Body of pancreas (tissue), 4 donors: ENCODE measurements at places on chromosomes 2 and 18. TPM values are rescaled to one million over a fixed set of nuclear protein-coding genes. Genes with fewer than 3 reads are reported as not detected.

GRCh38 chr18:28212060-28212459 is 35.1 kb upstream of the CDH2 start:
- no peak for DNase-seq

GRCh38 chr2:175536059-175536458 is 354.5 kb upstream of the ATP5MC3 start:
- no peak for DNase-seq

GRCh38 chr2:54522624-54523281 is 66.6 kb downstream of the SPTBN1 start:
- peak; percentile 72 for DNase-seq

DNA sequence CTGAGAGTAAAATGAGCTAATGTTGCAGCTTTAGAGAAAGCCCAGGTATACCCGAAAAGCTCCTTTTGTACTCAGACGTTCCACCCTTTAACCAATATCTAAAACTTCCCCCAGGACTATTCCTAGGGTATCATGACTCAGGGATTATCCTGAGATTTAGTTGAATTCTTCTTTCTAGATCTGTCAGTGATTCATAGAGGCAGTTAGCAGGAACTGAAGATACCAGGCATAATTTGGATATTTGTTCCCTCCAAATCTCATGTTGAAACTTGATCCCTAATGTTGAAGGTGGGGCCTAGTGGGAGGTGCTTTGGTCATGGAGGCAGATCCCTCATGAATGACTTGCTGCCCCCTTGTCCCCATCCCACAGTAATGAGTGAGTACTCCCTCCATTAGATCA is 161.2 kb upstream of the LRP1B start:
- no peak for DNase-seq

- DNase-seq = no peak
Measured at GRCh38 chr18:24657444-24657842, 197.0 kb downstream of the HRH4 start.

The MARCO gene
- total RNA-seq = not detected
